KG1 (cell line): ENCODE measurements at places on chromosomes 6 and 20.

GRCh38 chr6:132675749-132676148 lies 16.8 kb upstream of the TAAR1 start:
- no peak for DNase-seq

- no peak for DNase-seq
These were observed 63.7 kb downstream of the PSMG4 start for GRCh38 chr6:3322366-3322890.

GRCh38 chr6:35686873-35687555 lies 1.7 kb downstream of the FKBP5 start:
- DNase-seq, result no peak

- DNase-seq, result no peak
These were observed 1.1 kb downstream of the MYLK2 start for GRCh38 chr20:31820228-31820627.

- DNase-seq, result no peak
These were observed 1.1 kb upstream of the PAQR8 start for GRCh38 chr6:52360601-52361413.

DNA sequence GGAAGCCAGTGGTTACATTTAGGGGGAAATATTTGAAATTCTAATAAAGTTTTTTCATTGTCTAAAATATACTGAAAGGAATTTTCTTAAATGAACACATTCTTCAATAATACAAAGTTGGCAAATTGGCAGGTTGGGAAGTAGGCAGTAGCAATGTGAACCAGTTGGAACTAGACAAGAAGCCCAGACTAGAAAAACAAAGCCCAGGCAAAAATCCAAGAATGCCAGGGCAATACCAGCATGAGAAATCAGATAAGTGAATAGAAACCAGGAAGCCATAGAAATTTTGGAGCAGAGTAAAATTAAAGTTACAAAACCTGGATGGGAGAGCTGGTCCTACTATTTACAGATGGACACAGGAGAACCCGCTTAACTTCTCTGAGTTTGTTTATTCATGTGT lies 52.2 kb downstream of the TPBG start:
- no peak for DNase-seq

- DNase-seq, result no peak
These were observed 58.0 kb downstream of the BLOC1S5 start for GRCh38 chr6:8006208-8006607.

DNA sequence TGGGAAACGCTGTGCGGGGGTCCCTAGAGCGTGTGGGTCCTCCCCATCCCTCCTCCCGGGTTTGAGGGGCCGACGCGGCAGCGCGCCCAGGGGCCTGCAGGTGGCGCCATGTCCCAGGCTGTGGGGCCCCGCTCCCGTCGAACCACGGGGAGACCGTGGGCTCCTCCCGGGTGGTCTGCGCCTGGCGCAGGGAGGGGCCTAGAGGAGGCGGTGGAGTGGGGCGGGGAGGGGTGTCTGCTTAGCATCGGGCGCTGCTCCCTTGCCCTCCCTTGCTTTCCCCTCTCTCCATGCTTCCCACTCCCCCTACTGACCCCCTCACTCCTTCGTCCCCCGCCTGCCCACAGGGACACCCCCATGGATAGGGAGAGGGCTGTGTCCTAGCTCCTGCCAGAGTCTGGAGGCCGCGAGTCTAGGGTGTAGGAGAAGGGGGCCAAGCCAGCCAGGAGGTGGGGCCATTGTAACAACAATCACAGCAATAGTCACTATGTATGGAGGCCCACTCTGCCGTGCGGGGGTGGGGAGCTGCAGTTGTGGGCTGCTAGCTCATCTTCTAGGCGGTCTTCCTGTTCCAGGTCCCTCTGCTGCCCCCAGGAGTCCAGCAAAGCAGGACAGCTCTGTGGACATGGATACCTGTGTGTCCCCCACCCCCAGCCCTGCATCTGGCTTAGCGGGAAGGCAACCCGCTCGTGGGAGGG lies 51.7 kb downstream of the CHMP4B start:
- DNase-seq, result no peak

DNA sequence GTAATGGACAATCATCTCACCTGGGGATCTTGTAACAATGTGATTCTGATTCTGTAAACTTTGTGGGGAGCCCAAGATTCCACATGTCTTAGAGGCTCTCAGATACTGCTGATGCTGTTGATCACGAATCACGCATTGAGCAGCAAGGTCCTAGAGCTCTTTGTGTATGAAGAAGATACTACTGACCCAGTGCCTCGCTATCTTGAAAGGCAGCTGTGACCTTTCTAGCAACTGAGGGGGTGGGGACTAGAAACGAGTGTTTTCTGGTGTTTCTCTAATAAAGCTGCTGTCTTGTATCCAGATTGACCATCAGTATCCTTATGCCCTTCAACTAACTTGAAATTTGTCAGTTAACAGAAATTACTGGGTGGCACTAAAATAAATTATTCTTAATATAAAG lies 142.9 kb downstream of the MTHFD1L start:
- no peak for DNase-seq

GRCh38 chr6:153411070-153411648 lies 280.1 kb upstream of the RGS17 start:
- no peak for DNase-seq

GRCh38 chr6:138815221-138815620 lies 19.3 kb downstream of the ECT2L start:
- DNase-seq, result no peak

DNA sequence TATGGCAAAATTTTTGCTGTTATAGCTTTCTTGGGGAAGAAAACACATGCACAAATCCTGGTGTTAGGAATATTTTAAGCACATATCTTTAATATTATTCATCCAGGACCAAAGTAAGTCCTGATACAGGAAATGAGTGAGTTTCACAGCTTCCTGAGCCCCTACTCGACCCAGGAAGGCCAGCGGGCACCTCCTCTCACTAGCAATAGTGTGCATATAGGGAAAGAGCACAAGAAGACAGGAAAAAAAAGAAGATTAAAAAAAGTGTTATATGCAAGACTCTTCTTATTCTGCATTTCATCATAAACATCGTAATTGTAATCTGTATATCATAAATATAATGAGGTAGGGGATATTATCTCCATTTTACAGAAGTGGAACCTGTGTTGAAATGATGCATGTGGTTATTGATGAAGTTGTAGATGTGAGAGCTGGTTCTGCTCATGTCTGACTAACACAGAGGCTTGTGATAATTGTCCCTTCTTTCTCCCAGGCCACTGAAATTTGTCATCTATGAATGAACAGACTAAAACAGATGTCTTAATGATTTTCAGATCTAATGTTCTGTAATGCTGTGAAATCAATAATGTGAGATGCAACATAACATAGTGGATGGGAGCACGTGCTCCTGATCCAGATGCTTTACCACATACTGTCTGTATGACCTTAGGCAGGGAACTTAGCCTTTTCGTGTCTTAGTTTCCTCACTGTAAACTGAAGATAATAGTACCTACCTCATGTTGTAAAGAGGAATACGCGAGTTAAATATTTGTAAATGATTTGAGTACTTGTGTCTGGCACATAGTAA lies 101.2 kb downstream of the MYO6 start:
- DNase-seq, result no peak

GRCh38 chr6:3231247-3232016 lies 4.0 kb upstream of the TUBB2B start:
- no peak for DNase-seq

GRCh38 chr20:10832141-10832540 lies 158.3 kb upstream of the JAG1 start:
- no peak for DNase-seq

DNA sequence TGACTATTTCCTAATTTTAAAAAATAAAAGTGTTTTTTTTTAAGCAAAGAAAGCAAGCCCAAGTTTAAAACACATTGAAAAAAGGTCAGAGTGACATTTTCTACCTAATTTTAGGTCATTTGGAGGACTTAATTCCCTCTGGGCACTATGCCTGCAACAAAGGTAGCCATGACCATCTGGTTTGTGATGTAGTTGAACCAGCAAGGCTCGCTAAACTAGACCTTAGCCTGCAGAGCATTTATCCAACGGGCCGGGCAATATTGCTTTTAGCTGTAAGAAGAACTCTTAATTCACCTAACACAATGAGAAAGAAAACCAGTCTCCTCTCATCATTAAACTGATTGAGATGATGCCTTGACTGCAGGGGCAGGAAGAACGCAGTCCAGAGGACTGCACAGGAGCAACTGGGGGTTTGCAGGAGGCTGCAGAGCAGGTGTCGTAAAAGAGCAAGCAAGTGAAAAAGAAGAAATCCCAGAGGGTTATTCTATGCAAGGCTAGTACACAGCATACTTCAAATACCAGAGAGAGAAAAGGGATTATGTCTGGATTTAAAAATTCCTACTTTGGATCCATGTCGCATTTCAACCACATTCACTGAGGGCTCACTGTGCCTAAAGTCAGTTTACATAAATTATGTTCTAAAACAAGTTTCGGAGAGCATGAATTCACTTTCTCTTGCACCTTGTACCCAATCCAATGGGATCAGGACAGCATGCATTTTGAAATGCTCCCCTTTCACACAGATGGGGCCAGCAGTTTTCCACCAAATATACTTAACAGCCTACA lies 12.8 kb downstream of the TRAF3IP2 start:
- DNase-seq, result no peak

DNA sequence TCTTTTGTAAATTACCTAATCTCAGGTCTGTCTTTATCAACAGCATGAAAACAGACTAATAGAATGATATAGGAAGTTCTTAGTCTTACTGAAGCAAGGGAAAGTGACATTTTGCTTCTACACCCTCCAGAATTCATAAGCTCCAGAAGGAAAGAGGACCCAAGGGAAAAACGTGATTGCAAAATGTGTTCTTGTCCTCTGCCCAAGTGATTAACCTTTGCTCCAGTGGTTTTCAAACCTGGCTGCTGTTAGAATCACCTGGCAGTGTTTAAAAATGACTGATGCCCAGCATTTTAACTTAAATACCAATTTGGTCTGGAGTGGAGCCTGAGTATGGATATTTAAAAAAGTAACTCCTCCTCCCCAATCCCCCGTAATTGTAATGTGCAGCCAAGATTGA lies 191.4 kb downstream of the SLC16A10 start:
- DNase-seq, result no peak

DNA sequence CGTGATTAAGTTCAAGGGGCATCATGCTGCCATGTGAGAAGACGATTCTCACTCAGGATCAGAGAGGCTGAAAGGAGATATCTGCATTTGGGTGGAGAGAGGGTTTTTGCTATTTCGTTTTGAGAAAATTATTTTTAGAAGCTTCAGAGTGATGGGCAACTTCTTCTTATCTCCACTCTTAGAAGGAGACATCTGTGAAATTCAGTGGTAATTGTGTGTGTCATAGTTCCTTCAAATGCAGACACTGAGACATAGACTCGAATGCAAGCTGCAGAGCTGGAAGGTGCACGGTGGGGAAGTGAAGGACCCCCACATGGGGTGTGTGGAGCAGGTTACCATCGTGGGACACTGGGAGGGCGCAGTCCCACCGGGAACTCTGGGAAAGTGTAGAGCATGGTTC lies 116.8 kb downstream of the PRND start:
- DNase-seq, result no peak

DNA sequence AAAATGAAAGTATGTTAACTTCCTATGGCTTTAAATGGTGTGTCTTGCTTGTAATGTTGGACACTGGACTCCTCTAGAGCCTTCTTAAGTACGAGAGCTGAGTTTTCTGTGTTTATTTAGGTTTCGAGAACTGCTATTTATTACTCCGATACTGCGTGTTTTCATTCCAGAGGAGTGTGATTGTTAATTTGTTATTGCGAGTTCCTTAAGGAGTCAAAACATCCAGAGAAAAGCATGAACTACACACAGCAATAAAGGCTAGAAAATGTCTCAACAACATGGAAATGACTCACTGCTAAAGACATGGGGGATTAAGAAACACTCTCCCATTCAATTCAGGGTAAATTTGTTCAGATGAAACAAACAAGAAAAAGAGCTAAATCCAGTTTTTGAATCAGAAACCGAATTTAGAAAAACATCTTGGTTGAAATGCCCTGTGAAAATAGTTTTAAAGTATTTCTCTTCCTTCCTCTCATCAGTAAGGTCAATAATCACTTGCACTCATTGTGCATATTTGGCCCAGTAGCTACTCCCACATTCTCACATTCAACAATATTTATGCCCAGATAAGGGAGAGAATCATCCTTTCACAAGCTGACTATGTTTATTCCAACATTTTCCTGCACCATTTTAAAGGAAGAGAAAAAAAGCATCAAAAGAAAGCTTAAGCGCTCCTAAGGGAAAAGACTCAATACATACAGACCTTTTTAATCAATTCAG lies 36.0 kb downstream of the ATXN1 start:
- DNase-seq, result no peak

GRCh38 chr6:31734247-31734820 lies 2.0 kb downstream of the CLIC1 start:
- DNase-seq, result no peak

DNA sequence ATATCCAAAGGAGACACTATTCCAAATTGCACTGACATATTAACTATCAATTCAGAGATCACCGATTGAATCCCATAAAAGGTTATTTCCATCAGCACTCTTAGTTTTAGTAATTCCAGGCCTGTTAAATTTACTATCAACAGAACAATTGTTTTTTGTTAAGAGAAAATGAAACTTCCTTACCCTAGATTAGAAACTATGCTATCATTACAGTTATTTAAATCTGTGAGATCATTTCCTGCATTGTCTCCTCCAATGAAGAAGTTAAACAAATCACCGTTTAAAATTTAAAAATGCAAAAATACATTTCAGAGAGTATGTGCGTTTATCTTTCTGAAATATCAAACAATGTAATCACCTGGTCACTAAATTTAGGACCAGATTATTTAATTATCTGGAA lies 57.5 kb downstream of the HIVEP2 start:
- no peak for DNase-seq

GRCh38 chr6:106064756-106065155 lies 21.4 kb upstream of the PRDM1 start:
- DNase-seq, result no peak

DNA sequence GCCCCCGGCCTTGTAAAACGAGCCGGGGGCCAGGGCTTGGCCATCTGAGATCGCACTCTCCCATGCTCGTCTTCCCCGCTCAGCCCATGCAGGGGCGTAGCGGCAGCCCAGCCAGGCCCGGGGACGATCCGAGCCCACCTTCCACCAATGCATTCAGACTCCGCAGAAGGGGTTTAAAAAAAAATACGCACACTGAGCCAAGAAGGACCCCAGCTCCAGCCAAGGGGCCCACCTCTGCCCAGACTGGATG lies 320 bp downstream of the GSTA4 start:
- DNase-seq, result peak; percentile 29

GRCh38 chr20:33490023-33490933 lies at the start of gene CBFA2T2:
CBFA2T2 (plus strand) TSS chr20:33490096; CDS start chr20:33490268, 172 bp downstream.
- DNase-seq, result peak; percentile 27

GRCh38 chr20:52859156-52859876 lies 112.8 kb upstream of the TSHZ2 start:
- no peak for DNase-seq

- no peak for DNase-seq
These were observed 46.6 kb downstream of the SCGN start for GRCh38 chr6:25698631-25699030.

- DNase-seq, result no peak
These were observed 10.5 kb upstream of the PLN start for GRCh38 chr6:118537574-118537973.

GRCh38 chr20:53655625-53656292 lies 62.1 kb upstream of the ZNF217 start:
- no peak for DNase-seq
